ENCODE measurements at places on chromosomes 11 and 22.

GRCh38 chr11:27234043-27234668 lies 128.9 kb downstream of the CCDC34 start:
- DNase-seq = no peak

DNA sequence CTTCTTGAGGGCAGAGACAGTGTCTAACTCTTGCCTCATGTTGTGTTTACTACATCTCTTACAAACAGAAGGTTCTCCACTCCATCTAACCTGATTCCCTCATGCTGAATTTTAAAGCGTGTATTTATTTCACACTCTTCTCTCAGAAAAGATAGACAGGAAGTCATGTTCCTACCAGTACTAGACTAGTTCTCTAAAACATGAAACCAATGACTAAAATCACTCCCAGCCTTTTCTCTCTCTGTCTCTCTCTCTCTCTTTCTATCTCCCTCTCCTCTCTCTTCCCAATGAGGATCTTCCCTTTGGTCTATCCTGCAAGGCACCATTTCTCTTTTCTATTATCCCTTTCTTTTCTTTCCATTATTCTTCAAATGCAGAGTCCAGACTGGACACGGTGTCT lies 391.9 kb upstream of the CADM1 start:
- DNase-seq = no peak

- DNase-seq = no peak
These were observed 6.1 kb downstream of the THY1 start for GRCh38 chr11:119416606-119417580.

DNA sequence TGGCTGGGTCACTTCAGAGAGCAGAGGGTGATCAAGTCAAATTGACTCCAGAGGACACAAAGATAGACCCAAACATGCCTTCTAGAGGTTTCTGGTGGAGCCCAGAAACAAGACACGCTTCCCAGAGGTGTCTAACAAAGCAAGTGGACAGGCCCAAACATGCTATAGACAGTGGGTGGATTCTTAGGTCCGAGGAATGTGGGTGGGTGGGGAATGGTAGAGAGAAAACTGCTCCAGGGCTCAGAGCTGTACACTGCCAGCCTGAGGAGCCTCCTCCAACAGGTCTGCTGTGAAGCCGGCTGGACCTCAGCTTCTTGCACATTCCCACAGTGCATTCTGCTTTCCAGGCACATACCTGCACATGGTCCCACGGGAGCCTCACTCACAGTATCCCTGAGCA lies 116.8 kb upstream of the NECTIN1 start:
- no peak for DNase-seq

- peak; percentile 79 for DNase-seq
These were observed 32.7 kb upstream of the GLYATL1B start for GRCh38 chr11:59053387-59053786.

DNA sequence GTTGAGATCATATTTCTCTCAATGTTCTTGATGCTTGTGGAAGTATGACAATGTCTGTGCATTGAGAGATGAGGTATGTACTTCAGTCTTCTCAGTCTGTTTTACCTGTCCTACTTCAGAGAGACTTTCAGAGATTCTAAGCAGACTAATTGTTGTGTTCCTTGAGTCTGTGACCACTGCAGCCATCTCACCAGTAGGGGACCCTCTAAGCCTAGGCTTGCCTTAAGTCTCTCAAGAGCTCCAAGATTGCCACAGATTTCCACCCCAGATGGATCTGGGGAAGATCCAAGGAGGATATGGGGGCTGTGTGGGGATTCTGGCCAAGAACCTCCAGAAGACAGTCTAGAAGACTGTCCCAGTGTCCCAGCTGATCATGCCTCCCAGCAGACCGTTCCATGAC lies 179.9 kb upstream of the PLET1 start:
- no peak for DNase-seq

DNA sequence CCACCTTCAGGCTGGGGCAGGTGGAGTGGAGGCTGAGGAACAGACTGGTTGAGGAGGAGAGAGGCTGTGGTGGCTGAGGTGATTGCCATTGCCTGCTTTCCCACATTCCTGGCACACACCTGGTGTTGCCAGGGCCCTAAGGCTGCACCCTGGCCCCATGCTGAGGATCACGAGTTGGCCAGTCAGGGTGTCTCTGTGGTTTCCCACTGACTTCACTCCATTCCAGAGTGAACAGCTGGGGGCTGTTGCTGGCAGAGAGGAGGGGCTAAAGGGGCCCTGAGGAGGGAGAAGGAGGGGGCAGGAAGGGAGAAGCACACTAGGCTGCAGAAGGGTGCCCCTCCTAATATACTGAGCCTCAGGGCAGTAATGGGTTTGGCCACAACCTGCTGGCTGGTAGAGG lies 1.8 kb downstream of the TMEM86A start:
- no peak for DNase-seq

GRCh38 chr22:26409719-26410335 lies 19.2 kb upstream of the ASPHD2 start:
- no peak for DNase-seq

GRCh38 chr11:17571431-17572358 lies 24.6 kb downstream of the OTOG start:
- DNase-seq = no peak

DNA sequence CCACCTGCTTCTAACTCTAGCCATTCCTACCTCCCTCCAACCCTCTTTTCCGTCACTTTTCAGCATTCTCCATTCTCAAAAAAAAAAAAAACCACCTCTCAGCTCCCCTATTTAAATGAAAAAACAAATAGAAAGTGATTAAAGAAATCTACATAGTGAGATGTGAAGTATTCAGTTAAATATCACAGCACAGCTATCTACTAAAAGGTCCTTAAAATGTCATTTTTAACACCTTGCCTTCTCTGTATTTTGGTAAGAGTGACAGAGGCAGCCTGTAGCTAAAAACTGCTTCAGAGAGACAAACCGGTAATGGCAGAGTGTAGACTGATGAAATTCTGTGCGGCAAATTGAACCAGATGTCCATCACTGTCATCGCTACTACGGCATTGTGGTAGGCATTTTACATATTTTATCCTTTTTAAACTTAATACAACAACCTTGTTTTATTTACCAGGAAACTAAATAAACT lies 346 bp upstream of the ALG9 start:
- DNase-seq = no peak

DNA sequence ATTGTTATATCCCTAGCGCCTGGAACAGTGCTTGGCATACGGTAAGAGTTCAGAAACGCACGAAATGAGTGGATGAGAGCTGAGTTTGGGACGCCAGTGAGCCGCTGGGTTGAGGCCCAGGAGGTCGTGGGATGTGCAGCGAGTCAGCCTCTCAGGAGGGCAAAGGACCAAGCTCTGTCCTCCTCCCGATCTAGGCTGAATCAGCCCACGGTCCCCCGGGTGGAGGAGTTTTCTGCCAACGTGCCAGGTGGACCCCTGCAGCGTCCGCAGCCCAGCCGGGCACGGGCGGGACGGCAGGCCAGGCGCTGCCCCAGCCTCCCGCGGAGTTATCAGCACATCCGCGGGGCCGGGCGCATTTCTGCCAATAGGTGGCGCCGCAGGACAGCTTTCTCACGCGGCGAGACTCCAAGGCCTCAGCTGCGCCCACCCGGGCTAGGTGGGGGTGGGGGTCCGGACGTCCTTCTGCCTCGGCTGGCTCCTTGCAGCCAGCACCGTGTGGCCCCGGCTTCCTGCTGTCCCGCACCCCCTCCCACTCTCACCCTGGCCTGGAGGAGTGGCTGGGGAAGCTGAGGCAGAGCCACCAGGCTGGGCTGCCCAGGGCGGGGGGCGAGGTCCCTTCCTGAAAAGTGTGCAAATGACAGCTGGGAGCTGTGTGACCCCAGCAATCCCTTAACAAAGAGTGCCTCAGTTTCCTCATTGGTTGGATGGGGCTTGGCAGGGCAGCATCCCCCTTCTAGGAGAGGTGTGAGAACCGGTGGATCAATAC lies 2.2 kb upstream of the RPS19BP1 start:
- DNase-seq = peak; percentile 76
